ENCODE measurements at places on chromosomes 4 and X.

- DNase-seq, result no peak
Observed at GRCh38 chr4:85720735-85721134, 245.8 kb downstream of the ARHGAP24 start.

GRCh38 chrX:15723887-15724517, 14.1 kb upstream of the CA5B start:
- no peak for DNase-seq

DNA sequence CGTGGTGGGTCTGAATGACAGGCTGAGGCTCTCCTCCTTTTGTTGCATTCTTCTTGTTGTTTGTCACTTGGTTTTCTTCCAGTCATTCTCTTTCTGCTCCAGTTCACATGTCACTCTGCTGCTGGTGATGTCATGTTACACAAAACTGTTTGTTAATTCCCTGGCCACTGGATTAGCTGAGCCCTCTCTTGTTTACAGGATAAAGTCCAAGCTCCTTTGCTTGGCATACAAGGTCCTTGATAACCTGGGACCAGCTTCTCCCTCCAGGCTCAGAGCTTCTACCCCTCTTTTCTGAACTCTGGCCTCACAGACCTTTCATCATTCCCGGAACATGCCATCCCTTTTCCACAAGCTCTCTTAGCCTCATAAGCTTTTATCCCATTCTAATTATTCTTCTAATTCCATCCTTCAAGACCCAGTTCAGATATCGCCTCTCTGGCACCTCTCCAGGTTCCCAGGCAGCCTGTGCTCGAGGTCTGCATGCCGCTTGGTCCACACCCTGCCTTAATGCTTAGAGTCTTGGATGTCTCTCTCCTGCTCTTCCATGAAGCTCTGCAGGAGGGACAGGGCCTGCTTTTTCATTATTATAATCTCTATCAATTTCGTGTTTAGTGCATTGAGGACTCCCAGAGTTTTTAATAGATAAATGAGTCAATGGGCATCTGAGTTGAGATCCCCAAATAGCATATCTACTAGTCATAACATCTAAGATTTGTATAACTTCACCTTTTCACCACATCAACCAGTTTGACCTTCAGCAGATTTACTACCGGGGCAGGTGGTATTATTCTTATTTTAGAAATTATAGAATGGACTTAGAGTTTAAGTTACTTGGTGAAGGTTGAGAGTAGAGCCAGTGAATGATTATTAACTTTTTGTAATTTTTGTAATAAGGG, 98.7 kb downstream of the TMEM131L start:
- DNase-seq, result no peak

GRCh38 chr4:141757287-141757686, 120.9 kb downstream of the IL15 start:
- DNase-seq, result no peak

GRCh38 chr4:102878901-102879300, 10.1 kb downstream of the CISD2 start:
- DNase-seq, result no peak

GRCh38 chr4:24274381-24274941, 309.9 kb downstream of the DHX15 start:
- DNase-seq, result no peak

- no peak for DNase-seq
Observed at GRCh38 chr4:184952522-184952921, 65.8 kb upstream of the HELT start.

DNA sequence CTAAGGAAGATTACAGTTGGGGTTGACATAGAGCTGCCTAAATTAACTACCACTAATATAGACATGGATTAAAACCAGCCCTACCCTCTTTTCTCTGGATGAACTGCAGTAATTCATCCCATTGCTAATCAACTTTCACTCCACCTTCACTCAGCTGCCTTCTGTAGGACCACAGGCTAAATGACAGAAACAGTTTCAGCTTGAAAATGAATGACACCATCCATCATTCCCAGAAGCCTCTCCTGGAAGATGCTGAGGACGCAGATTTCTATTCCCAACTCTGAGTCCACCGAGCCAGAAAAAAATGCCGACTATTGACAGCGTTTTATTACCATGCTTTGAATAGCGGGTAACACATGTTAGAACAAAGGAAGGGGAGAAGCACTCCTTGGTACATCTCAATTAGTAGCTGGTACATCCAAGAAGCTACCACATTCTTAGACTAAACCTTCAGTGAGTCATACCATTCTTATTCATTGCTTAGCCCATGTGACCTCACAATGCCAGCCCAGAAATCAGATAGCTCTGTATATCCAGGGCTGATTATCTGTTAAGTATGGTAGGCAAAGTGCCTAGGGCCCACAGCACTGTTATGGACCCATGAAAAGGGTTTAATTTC, 25.3 kb downstream of the DCX start:
- no peak for DNase-seq

Measured in stimulated activated naive CD4-positive, alpha-beta T cell (primary cell).